Germinal center (tissue), 1 donor: ENCODE measurements at places on chromosomes 3 and 15.
A peak's percentile ranks its signal among the peaks of the same experiment; 100 is the strongest.

DNA sequence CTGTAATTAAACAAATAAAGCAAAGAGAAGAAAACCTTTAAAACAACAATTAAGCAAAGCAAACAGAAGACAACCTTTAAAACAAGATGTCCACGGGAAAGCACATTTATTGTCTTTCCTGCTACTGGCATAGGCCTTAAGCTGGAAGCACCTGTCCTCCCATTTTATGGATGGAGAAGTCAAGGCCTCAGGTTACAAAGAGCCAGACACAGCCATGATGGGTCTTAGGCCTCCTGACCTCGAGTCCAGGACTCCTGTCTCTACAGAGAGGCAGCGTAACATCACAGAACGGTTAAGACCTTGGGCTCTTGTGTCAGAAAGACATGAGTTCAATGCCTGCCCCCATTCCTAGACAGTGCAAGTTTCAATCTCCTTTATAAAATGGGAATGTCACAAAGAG lies 54.7 kb upstream of the INSYN1 start:
- DNase-seq = no peak

GRCh38 chr3:188687389-188687788 lies 484.4 kb upstream of the TPRG1 start:
- no peak for DNase-seq

DNA sequence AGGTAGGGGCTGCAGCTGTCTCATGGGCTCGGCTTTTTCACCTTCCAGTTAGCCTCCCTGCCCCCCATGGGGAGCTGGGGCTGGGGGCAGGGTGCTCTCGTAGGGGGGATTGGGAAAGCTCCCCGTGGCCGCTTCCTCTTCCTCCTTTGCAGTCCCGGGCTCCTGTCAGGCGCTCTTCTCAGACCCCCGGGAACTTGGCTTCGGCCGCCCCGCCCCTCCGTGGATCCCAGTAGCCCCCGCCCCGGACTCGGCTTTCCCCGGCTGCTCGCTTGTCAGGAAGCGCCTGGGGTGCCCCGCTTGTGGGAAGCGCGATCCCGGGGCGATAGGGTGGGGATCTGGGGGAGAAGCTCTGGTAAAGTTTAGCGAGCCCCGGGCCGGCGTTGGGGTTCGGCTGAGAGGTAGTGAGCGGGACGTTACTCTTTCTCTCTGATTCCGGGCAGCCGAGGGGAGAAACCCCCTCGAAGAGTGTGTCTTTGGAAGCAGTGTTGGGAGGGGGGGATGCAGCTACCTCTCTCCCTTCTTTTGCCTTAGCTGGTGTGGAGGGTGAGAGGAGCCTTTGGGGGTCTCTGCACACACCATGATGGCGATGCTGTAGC lies 611 bp downstream of the PIAS1 start:
- DNase-seq = peak; percentile 77

DNA sequence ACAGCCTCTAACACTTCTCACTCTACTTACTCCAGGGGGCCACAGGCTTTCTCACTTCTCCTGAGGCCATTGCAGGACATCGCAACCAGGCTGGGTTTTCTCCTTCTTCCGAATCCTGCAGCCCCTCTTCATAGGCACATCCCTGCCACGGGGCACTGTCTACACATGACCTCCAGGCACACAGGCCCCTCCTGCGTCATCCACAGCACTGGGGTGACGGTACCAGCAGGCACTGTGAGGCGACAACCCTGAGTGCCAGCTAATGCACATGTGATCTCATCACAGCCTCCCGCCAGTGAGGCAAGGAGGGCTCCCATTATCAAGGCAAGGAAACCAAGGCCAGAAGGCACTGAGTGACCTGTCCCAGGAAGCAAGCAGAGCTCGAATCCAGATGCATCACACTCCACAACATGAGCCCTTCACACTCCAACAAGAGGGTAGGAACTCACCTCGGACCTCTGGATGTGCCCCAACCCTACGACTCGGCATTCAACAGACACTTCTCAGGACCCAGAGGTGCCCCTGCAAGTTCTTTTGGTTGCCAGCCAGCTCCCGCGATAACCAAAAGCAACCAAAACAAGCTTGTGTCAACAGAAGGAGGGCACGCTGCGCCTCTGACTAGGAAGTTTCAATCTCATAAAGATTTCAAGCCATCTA lies 16.7 kb downstream of the FAM174B start:
- DNase-seq = no peak

DNA sequence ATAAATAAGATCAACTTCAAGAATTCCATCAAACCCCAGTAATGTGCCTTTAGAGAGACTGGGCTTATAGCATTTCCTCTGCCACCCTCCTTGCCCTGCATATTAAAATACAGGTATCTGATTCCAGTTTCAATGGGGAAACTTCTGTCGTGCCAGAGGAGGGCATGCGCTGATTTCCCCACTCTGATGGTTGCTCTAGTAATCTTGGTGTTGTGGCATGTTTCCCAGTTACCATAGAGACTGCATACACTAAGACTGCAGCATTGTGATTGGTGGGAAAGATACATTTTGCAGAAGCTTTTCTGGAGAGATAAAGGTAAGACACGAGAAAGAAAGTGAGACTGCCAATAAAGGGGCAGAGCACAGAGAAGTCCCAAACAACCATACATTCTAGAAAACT lies 225.6 kb downstream of the TIGIT start:
- peak; percentile 52 for DNase-seq

DNA sequence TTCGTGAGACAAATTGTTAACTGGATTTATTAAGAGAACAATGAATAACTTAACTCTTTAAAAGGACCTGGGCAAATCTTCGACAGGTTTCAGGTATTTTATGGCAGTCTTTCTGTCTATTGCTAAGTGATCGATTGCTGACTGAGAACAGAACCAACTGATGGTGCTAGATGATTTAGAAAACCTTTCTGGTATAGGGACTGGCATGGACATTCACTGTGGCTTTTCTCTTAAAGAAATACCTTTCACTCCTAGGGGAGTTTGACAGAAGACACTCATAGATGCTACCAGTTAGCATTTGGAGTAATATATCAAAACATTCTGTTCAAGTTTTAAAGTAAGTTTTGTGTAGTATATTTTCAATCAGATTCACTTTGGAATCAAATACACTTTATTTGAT lies 654 bp downstream of the PPARG start:
- DNase-seq = no peak

GRCh38 chr15:91461377-91461776 lies 361.3 kb downstream of the SV2B start:
- no peak for DNase-seq

DNA sequence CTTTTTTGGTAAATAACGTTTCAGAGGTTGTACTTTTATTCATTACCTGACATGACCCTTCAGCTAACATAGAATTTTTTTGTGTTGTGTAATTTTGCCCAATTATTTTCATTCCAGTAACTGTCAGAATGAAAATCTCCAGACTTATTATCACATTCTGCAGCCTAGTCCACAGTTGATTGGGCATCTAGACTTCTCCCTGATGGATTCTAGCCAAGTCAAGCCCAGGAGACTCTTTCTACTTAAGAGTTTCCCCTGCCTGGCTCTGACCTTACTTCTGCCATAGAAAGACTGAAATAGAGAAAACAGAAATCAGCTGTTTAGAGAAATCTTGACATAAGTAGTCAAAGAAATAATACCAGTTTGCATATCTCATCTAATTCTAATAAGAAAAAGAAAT lies 82.9 kb upstream of the CDAN1 start:
- no peak for DNase-seq

GRCh38 chr3:72538070-72538745 lies 310.0 kb downstream of the SHQ1 start:
- no peak for DNase-seq

GRCh38 chr15:31274496-31275330 lies 51.9 kb upstream of the KLF13 start:
- no peak for DNase-seq

- DNase-seq = peak; percentile 64
These were observed 65.7 kb downstream of the SLC12A8 start for GRCh38 chr3:125146626-125147490.
